ENCODE measurements at places on chromosomes 1 and 21. TPM values are rescaled to one million over a fixed set of nuclear protein-coding genes. Genes with fewer than 3 reads are reported as not detected.

Gene HAO2
- 0.38 TPM for total RNA-seq

Gene FGR
- 0.30 TPM for total RNA-seq

Gene LCE1E
- total RNA-seq: not detected

Gene CD101
- 0.70 TPM for total RNA-seq

Gene CHD1L
- 71.7 TPM for total RNA-seq

Gene PRAMEF1
- not detected for total RNA-seq

Gene OR2L3
- not detected for total RNA-seq

Gene PDPN
- total RNA-seq: 108 TPM

Gene PSRC1
- total RNA-seq: 141 TPM

Gene SPRR2G
- not detected for total RNA-seq

Gene FCRL6
- not detected for total RNA-seq

GRCh38 chr21:29136033-29136432, 5.6 kb downstream of the MAP3K7CL start:
- DNase-seq: no peak

DNA sequence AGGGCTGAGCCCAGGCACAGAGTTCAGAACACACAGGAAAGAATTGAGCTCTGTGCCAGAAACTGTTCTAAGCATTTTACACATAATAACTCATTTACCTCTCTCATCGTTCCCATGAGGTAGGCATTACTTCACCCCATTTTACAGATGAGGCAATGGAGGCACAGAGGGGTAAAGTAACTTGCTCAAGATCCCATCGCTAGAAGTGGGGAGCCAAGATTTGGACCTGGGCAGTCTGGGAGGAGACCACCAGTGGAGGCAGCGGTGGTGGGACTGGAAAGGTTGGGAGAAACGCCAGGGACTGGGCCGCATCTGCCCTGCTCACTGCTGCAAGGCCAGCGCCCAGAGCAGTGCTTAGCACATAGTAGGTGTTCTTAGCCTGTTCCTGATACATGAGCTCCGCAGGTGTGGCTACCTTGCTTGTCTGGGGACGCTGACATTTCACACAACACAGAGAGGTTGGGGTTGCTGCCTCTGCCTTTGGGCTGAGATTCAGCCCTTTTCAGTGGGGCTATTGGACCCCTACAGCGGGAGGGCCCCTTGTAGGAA, 27.8 kb upstream of the EPS8L3 start:
- DNase-seq: no peak

- DNase-seq: no peak
Observed at GRCh38 chr1:152983743-152984142, at the start of gene SPRR1A. Gene SPRR1A, plus strand, starts transcription at chr1:152984081. Its CDS starts 1,150 bp downstream, at chr1:152985231.

- peak; percentile 30 for DNase-seq
Observed at GRCh38 chr1:201917362-201918033, 28.8 kb downstream of the SHISA4 start.

DNA sequence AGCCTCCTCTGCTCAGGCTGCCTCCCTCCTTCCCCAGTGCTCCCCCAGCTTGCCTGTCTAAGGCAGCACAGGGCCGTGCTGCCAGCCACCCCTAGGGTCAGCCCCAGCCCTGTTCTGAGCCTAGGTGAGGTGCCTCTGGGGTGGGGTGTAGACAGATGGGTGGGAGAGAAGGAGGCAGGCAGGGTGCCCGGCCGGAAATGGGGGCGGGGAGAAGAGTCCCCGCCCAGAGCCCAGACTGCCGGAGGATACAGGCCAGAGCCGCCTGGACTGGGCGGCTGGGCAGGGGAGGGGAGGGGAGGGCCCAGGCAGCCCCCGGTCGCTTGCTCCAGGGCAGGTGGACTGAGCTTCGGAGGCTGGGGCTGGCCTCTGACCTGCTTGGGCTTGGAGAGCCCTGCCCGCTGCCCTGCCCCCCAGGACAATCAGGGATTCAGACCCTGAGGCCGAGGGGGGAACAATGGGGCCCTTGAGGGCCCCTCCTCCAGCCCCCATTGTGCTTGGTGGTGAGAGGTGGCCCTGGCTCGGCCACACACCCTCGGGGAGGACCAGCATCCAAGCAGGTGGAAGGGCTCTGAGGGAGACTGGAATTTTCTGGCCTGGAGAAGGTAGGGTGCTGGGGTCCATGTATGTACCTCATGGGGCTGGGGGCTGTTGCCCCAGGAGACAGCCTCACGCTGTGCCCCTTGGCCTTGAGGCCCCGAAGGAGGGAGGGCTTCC, at the start of gene GJC2:
TSS of gene GJC2 (plus strand) at position 525 of the 714 bp plus-strand sequence. CDS start 7,829 bp downstream, outside the sequence.
- DNase-seq: peak; percentile 91

DNA sequence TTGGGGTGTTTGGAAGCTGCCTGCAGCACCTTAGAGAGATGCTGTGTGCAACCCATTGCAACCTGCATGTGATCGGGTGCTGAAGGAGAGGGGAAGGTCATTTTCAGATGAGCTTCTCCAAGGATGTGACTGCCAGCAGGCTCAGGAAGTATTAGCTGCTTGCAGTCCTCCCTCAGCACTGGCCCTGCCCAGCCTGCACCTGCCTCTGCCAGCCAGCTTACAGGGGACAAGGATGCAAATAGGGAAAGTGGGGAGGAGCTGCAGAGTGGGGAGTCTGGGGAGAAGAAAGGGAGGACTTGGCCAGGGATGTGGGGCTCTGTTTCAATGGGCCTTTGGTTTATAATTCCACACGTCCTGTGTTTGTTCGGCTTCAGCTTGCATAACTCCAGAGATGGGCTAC, 254.5 kb downstream of the RRAGC start:
- no peak for DNase-seq

GRCh38 chr1:48820491-48820890, 43.8 kb upstream of the BEND5 start:
- no peak for DNase-seq

GRCh38 chr1:53888681-53889080, 916 bp downstream of the YIPF1 start:
- DNase-seq: no peak

- DNase-seq: no peak
Observed at GRCh38 chr1:79040424-79041082, 34.0 kb upstream of the ADGRL4 start.

DNA sequence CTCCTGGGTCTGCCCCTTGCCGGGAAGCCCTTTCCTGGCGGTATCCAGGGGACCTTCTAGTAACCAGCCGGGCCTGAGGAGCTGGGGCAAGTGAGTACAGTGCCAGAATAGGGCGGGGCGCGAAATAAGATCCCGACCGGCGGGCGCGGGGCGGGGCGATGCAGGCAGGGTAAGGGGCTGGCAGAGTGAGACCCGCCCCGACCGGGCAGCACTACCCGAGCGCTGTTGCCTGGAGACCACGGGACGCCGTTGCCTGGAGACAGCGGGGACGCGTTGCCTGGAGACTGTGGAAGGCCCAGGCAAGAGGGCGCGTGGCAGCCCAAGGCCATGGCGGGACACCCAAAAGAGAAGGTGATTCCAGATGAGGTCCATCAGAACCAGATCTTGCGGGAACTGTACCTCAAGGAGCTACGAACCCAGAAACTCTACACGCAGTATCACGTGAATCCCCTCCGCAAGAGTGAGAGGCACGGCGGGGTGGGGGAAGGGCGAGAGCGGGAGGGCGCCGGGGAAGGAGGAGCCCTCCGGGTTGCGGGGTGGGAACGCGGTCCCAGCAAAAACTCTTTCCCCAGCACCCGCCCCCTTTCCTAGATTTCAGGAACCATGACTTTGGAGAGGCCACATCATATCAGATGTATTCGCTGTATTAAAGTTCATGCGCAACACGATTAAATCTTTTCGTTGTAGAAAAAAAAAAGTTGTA, 24.3 kb downstream of the EBNA1BP2 start:
- DNase-seq: peak; percentile 95

DNA sequence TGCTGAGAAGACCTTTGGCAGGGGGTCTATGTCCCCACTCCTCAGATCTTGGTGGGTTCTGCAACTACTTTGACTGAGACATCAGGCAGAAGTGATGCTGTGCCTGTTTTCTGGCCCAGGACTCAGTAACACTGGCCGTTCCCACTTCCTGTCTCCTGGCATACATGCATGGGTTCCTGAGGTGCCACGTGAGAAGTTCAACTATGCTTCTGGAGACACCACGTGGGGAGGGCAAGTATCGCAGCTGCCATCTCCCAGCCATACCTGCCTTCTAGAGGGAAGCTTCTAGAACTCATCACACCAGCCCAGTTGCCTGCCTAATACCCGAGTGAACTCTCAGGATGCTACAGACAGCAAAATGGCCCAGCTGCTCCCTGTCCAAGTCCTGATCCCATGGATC, 65.8 kb downstream of the TRABD2B start:
- DNase-seq: no peak

DNA sequence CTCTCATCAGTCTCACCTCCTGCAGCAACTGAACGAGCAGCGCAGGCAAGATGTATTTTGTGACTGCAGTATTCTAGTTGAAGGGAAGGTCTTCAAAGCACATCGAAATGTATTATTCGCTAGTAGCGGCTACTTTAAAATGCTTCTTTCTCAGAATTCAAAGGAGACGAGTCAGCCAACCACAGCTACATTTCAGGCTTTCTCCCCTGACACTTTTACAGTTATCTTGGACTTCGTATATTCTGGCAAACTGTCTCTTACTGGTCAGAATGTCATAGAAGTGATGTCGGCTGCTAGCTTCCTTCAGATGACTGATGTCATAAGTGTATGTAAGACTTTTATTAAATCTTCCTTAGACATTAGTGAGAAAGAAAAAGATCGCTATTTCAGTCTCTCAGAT, 53.7 kb downstream of the ZBTB8A start:
- DNase-seq: no peak

DNA sequence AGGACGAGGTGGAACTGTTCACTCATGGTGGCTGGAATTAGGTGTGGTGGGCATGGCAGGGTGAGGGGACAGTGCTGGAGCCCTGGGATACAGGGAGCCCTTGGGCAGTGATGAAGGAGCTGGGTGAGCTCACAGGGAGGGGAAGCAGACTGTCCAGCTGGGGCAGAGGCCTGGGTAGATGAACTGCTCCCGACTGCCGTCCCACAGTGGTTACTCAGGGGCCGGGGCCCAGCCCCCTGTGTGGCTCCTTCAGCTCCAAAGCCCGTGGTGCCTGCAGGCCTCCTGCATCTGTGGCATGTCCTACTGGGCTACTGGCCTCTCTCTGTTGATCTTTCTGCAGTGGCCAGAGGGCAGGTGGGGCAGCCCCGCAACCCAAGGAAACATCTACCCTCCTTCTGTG, 661.1 kb downstream of the NPHP4 start:
- DNase-seq: no peak

DNA sequence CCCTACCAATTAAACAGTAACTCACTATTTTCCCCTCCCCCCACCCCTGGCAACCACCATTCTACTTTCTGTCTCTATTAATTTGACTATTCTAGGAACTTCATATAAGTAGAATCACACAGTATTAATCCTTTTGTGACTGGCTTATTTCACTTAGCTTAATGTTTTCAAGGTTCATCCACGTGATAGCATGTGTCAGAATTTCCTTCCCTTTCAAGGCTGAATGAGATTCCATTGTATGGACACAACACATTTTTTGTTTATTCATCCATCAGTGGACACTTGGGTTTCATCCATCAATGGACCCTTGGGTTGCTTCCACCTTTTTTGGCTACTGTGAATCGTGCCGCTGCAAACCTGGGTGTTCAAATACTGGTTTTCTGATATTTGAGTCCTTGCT, 41.7 kb downstream of the EIF2D start:
- DNase-seq: no peak

GRCh38 chr1:234986750-234987414, 141.8 kb downstream of the TOMM20 start:
- DNase-seq: no peak

GRCh38 chr1:6801199-6801598, 15.9 kb downstream of the CAMTA1 start:
- DNase-seq: no peak

DNA sequence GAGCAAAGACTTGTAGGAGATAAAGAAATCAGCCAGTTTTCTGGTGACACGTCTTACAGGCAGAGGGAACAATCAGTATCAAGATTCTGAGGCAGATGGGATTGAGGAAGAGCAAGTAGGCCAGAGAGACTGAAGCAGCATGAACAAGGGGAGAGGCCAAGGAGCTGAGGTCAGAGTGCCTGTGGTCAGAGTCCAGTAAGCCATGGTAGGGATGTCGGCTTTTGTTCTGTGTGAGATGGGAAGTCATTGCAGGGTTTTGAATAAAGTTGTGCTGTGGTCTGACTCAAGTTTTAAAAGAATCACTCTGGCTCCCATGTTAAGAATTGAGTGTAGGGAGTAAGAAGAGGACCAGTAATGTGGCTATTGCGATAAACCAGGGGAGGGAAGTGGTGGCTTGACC, 85.9 kb upstream of the IVNS1ABP start:
- no peak for DNase-seq

GRCh38 chr1:110283677-110284076, 55.5 kb upstream of the RBM15 start:
- DNase-seq: no peak

DNA sequence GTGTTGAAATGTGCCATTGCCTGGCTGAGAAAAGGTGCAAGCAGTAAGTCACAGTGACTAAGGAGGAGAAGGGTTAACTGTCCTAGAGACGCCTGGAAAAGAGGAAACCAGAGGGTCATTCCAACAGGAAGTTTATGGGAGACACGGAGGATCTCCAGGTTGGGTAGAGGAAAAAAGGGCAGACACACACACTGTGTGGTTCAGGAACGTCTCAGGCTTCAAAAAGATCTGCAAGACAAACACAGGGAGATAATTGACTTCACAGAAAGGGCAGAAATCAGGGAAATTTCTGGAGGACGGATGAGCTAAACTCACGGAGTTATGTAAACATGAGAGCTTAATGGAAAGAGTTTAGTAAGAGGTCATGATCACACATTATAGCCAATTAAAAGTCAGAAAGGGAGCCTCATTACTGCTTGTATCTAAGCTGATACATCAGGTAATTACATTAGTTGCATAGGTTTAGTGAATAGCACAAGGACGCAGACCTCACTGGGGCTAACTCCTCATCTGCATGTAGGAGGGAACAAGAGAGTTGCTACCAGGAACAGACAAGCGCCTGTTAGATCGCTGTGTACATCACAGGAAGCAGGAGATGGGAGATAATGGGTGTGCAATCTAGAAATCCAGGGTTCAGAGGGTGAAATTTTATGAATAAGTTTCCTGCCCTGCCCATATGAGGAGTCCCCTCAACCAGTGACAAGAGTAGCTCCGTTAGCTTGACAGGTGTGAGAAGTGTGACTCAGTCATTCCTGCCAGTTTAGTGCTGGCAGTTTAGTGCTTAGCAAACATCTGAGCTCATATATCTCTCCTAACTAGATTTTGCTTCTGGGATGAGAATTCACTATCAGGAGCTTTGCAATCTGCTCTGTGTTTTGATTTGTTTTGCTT, 96.6 kb upstream of the TNR start:
- no peak for DNase-seq

DNA sequence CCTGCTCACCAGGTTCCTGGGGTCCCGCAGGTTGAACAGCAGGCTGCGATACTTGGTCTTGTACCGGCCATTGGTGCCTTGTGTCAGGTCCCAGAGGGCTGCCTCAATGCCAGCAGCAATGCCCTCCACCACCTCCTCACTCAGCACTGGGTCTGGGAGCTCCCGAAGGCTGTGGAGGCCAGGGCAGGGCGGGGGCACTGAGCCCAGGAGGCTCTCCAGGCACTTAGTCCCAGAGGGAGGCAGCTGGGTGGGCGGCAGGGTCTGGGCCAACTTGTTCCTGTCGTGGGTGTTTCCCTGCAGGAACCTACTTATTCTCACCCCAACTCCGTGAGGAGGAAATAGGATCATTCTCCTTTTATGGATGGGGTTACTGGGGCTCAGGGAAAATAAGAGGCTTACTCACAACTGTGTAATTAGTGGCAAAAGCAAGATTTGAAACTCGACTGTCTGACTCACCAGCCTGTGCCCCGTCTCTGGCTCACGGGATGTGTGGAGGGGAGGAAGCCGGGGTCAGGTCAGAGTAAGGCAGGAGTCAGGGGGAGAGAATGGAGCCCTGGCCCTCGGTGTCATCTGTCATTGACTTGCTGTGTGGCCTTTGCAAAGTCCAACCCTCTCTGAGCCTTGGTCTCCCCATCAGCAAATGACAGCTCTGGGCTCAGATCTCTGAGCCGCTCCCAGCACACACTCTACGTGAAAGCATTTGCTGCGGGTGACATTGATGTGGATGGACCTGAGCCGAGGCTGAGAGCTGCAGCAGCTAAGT, 17.2 kb downstream of the SPOCD1 start:
- peak; percentile 51 for DNase-seq
